AML-193 (cell line): ENCODE measurements at places on chromosomes 4 and X.

DNA sequence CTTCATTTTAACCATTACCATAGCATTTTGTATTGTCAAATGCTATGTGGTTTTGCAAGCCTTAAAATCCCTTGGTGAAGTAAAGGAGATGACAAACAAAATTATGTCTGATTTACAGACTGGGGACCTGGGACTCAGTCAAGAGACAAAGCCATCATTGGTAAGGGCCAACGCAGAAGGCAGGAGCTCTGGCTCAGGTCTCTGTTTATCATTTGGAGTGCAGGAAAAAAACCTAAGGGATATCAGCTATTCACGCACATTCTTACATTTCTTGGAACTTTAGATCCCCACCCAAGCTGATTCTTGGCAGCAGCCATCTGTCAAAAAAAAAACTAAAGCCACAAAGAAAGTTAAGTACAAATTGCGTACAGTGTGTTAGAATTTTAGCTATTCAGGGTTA is 731.9 kb downstream of the STPG2 start:
- no peak for DNase-seq

- no peak for DNase-seq
Observed at GRCh38 chr4:137360761-137361160, 171.5 kb downstream of the PCDH18 start.

DNA sequence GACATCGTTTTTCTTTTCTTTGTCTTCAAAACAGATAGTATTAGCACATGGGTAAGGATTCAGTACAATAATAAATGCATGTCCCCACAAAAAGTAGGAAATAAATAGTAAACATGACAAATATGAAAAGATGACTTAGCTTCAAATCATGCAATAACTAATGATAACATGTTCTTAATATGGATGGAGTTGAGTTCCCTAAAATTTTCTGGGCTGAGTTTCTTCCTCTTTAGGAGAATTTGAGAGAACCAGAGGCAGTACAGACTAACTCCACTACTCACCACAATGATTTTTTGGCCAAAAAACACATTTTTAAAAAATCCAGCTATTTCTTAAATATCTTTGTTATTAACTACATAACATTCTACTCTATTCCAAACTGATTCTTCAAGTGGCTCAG is 432.3 kb upstream of the HS3ST1 start:
- no peak for DNase-seq

DNA sequence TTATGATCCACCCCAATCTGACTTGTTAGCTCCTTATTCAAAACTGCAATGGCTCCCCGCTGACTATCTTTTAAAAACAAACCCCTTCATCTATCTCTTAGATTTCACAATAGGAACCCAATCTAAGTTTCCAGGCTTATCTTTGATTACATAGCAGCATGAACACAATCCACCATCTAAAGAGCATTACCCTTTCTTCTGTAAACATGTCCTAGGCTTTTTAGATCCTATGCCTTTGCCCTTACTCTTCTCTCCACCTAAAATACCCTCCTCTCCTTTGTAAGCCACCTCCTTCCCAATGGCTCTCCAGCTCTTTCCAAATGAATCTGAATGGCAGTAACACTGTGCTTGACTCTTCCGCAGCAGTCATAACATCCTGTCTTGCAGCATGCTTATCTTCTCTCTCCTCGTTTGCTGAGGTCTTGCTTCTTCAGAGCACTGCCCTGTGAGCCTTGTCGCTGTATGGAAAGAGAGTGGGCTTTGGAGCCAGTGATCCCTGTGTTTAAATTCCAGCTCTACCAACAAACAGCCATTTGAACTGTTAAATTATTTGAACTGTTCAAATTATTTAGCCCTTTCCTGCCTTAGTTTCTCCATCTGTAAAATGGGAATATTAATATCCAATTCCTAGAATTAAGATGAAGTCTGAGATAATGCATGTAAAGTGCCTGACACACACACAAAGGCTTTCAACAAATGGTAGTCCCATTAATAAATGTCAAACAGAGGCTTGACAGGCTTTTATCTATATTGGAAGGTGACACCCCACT is 16.2 kb upstream of the TSPAN5 start:
- DNase-seq: no peak

DNA sequence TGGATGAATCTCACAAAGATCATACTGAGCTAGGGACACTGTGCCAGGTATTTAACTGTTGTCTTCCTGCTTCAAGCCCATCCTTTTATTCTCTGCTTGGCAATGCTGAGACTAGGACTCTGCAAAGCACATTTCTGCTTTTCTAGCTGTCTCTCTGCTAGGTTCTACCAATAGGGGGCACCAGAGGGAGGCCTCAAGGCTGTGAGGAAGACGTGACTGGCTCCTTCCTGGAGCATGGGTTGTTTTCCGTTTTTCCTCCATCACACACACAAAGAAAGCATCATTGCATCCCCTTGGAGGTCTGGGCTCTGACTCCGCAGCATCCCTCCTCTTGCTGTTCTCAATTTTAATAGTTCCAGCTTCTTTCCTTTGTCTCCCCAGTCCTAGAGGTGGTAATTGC is 10.9 kb upstream of the DCTD start:
- no peak for DNase-seq

GRCh38 chr4:73244945-73245601 is 13.5 kb downstream of the ANKRD17 start:
- DNase-seq: no peak

GRCh38 chr4:114082348-114082747 is 102.9 kb upstream of the ARSJ start:
- no peak for DNase-seq

GRCh38 chrX:139495324-139495723 is 35.2 kb upstream of the F9 start:
- no peak for DNase-seq

DNA sequence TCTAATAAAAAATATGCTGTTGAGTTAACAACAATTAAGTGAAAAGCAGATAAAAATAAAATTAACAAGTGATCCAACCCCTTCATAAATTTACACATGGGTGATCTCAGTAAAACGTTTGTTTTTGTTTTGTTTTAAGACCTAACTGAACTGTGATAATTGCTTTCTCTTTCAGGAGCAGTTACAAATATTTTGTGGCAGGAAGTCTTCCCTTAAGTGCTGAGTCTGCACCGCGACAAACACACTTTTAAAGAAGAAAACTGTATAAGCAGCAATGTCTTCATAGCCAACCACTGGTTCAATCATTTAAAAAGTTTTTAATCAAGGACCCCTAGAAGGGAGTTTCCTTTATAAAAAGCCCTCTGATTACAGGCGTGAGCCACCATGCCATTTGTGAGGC is 53.7 kb upstream of the NFKB1 start:
- no peak for DNase-seq

GRCh38 chrX:39497702-39498265 is 600.0 kb downstream of the BCOR start:
- DNase-seq: no peak
